GM12878 (cell line): ENCODE measurements at places on chromosomes 7 and 10. TPM values are rescaled to one million over a fixed set of nuclear protein-coding genes. Genes with fewer than 3 reads are reported as not detected.

GRCh38 chr7:155931396-155932085 is 119.3 kb upstream of the SHH start:
- no peak for DNase-seq

GRCh38 chr7:117458977-117459583 is 20.7 kb upstream of the CFTR start:
- DNase-seq: no peak

FGFR2 gene
- not detected in 2 replicates for polyA plus RNA-seq

AKR1C3 gene
- polyA plus RNA-seq: not detected in 2 replicates

DNA sequence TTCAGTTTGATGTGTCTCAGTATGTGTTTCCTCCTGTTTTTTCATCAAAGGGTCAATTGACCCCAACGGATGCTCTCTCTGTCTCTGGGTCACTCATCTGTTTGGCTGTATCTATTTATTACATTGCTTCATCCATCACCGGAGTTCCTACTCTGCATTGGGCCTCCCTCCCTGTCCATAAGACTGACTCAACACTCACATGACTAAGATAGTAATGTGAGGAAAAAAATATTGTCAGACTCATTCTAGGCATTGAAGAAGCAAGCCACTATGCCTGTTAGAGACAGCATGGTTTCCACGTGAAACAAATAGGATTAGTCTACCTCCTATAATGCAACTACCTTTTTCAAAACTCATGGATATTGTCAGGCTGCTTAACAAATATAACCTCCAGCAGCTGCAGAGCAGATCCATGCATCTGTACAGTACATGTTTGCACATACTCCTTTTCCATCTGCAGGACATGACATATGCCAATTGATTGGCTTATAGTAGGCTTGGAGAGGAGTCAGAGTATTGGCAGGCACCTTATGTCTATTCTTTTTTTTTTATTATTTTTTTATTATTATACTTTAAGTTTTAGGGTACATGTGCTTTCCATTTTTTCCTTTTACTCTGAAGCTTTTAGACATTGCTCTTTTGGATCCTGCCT is 275.2 kb downstream of the LRRTM3 start:
- no peak for DNase-seq

DNA sequence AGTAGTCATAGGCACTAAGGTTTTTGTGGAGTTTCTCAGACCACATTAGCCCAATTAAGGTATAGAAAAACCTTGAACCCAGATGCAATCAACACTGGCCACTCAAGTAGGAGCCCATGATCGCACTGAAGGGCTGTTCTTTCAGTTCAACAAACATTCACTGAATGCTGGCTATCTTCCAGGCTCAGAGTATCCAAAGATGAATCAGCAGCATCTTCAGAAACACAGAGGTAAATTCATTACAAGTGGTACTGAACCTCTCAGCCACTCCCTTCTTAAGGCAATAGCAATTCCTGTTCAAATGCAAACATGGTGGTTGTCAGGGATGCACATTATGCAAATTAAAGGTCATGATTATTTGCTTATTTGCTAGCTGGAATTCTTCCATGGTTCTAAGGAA is 17.1 kb downstream of the KCNK18 start:
- DNase-seq: no peak

CYP17A1 gene
- not detected in 2 replicates for polyA plus RNA-seq

DNA sequence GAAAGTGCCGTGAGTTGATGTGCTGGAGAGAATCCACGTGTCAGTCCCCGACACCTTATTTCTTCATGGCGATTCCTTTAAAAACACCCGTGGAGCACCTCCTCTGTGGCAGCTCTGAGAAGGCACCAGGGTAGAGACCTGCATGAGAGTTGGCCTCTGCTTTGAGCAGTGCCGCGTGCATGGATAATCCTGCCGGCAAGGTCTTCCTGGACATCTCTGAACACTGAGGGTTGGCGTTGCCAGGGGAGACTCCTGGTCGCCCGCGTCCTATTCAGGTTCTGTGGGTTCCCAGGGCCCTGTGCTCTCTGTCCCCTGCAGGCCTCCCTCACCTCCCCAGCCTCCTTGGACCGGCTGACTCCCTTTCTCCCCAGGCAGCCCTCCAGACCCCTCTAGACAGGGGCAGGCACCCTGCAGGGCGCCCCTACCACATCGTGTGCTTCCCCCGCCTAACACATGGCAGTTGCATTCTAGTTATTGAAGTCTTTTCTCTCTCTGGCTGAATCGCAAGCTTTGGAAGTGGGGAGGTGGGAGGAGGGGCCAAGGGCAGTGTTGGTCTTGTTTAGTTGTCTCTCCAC is 95.6 kb downstream of the MKI67 start:
- no peak for DNase-seq

- DNase-seq: no peak
Observed at GRCh38 chr7:137345799-137346449, 2.4 kb upstream of the PTN start.

CXCL12 gene
- 0.55 and 0.86 TPM in 2 replicates for polyA plus RNA-seq

GRID2IP gene
- polyA plus RNA-seq: not detected in 2 replicates

DNA sequence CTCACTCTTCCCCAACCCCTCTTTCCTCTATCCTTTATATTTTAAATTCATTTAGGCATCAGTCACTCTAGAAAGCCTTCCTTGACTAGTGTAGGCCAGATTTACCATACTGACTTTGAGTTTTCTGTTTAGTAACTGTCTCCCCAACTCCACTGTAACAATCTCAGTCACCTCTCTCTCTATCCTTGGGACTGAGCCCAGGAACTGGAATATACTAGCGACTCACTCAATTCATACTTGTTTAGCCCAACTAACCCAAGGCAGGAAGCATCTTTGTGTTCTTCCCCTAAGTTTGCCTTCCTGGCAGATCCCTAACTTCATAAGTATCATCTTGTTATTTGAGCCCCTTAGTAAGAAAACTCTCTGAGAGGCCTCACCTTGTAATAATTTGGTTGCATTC is 19.1 kb downstream of the PLCE1 start:
- no peak for DNase-seq

CCL26 gene
- polyA plus RNA-seq: not detected in 2 replicates

DNA sequence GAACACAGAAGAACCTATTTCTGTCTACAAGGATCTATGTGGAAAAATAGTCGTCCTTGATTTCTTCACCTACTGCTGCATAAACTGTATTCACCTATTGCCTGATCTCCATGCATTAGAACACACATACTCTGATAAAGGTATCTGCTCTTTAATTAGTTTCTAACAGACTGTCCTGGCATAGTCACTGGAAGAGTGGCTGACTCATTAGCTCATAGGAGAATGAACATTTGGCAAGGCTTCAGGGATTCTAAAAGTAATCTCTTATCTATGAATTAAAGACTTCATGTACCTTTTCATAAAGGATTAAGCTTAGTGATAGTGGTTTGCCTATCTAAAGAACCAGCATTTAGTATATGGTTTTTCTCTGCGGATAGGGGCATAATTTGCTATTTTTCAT is 4.1 kb downstream of the NHLRC2 start:
- no peak for DNase-seq

ZNF425 gene
- 1.6 and 1.8 TPM in 2 replicates for polyA plus RNA-seq

PAX4 gene
- not detected in 2 replicates for polyA plus RNA-seq

- no peak for DNase-seq
Observed at GRCh38 chr7:102814025-102814471, 65.2 kb downstream of the FAM185A start.

BBS9 gene
- 2.3 and 4.8 TPM in 2 replicates for polyA plus RNA-seq

SPACDR gene
- 0.57 and 0.71 TPM in 2 replicates for polyA plus RNA-seq

LRRC4 gene
- 0.15 TPM in 1 of 2 replicates, not detected in the other for polyA plus RNA-seq

SLC37A3 gene
- 5.8 and 10.5 TPM in 2 replicates for polyA plus RNA-seq

GRCh38 chr10:80945264-80945880 is 407.7 kb downstream of the SH2D4B start:
- DNase-seq: no peak

- DNase-seq: no peak
Observed at GRCh38 chr7:138164804-138165203, 88.5 kb downstream of the AKR1D1 start.

CRHR2 gene
- polyA plus RNA-seq: not detected in 2 replicates

- no peak for DNase-seq
Observed at GRCh38 chr10:96721207-96721572, 876 bp upstream of the PIK3AP1 start.

ENTPD7 gene
- polyA plus RNA-seq: 3.7 and 5.2 TPM in 2 replicates

GRCh38 chr7:47386273-47386835 is 195.6 kb downstream of the TNS3 start:
- no peak for DNase-seq

PDK4 gene
- polyA plus RNA-seq: not detected in 2 replicates

- DNase-seq: no peak
Observed at GRCh38 chr10:102612964-102613275, 31.4 kb upstream of the TRIM8 start.

- DNase-seq: no peak
Observed at GRCh38 chr10:88254091-88254490, 329.0 kb downstream of the RNLS start.

LAMB1 gene
- polyA plus RNA-seq: 1.3 and 1.6 TPM in 2 replicates

SEC23IP gene
- polyA plus RNA-seq: 65.2 and 79.2 TPM in 2 replicates

ACTA2 gene
- polyA plus RNA-seq: 78.2 and 78.4 TPM in 2 replicates

OR6B1 gene
- not detected in 2 replicates for polyA plus RNA-seq

DNA sequence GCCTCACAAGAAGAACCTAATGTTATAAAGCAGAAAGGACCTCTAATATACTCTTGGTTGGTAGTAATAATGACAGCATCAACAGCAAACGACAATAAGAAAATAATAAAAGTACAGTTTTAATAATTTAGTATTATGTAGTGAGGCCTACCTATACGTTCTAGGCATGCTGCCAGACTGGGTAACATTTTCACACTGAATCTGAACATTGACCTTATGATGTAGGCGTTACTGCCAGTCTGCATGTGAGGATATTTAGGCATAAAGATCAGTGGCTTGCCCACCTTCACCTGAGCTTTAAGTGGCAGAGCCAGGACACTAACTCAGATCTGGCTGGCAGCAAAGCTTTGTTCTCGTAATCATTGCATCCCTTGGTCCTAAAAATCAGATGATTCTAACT is 2.5 kb downstream of the FGL2 start:
- DNase-seq: no peak

GRCh38 chr10:90167174-90168064 is 466.0 kb downstream of the KIF20B start:
- peak; percentile 12 for DNase-seq

PON1 gene
- not detected in 2 replicates for polyA plus RNA-seq

- DNase-seq: no peak
Observed at GRCh38 chr7:6554848-6555247, 3.6 kb upstream of the GRID2IP start.

FBXO24 gene
- polyA plus RNA-seq: 0.85 TPM in 1 of 2 replicates, not detected in the other

GRCh38 chr10:124211921-124212320 is 118.5 kb upstream of the CHST15 start:
- DNase-seq: no peak

GRCh38 chr10:133528845-133529575 is 1.8 kb downstream of the CYP2E1 start:
- no peak for DNase-seq

- DNase-seq: no peak
Observed at GRCh38 chr7:125061776-125062397, 132.3 kb upstream of the POT1 start.

GRCh38 chr7:114949231-114949630 is 27.3 kb downstream of the MDFIC start:
- DNase-seq: no peak

DNA sequence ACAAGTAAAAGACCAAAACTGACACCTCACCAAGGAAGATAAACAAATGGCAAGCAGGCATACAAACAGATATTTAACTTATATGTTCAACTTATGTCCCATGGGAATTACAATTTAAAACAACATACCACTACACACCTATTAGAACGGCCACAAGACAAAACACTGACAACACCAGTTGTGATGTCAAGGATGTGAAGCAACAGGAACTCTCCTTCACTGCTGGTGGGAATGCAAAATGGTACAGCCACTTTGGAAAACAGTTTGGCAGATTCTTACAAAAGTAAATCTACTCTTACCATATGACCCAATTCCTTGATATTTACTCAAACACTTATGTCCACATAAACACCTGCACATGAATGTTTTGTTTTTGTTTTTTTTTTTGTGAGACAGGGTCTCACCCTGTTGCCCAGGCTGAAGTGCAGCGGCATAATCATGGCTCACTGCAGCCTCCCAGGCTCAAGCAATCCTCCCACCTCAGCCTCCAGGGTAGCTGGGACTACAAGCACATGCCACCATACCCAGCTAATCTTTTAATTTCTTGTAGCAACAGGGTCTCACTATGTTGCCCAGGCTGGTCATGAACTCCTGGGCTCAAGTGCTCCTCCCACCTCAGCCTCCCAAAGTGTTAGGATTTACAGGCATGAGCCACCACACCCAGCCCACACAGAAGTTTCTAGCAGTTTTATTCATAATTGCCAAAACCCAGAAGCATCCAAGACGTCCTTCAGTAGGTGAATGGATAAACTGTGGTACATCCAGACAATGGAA is 27.3 kb downstream of the HERC4 start:
- no peak for DNase-seq

DNA sequence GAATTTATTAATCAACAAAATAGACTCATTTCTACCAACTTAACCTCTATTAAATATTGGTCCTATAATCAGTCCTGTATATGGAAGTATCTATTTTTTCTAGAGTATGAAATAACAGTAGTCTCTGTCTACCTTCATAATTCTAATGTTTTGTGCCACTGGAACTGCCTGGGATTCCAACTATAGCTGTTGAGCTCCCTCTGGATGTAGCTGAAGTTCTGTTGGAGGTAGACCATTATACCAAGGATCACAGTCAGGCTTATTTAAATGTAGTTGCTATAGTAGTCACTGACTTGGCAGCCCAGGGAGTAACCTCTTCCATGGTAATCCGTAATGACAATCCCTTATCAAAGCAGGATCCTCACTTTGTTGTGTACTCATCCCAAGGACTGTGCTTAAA is 48.5 kb upstream of the PHYHIPL start:
- no peak for DNase-seq

DNA sequence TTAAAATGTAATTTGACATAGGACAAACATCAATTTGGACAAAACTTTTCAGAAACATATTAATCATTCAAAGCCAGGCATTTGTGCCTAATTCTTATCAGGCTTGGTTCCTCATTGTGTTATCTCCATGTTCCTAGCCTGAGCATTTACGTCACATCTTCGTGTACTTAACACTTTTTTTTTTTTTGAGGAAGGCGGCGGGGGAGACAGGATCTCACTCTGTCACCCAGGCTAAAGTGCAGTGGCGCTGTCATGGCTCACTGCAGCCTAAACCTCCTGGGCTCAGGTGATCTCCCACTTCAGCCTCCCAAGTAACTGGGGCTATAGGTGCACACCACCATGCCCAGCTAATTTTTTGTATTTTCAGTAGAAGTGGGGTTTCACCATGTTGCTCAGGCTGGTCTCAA is 19.8 kb downstream of the HNRNPA2B1 start:
- DNase-seq: no peak

HKDC1 gene
- not detected in 2 replicates for polyA plus RNA-seq

ODAD2 gene
- polyA plus RNA-seq: not detected in 2 replicates

DNA sequence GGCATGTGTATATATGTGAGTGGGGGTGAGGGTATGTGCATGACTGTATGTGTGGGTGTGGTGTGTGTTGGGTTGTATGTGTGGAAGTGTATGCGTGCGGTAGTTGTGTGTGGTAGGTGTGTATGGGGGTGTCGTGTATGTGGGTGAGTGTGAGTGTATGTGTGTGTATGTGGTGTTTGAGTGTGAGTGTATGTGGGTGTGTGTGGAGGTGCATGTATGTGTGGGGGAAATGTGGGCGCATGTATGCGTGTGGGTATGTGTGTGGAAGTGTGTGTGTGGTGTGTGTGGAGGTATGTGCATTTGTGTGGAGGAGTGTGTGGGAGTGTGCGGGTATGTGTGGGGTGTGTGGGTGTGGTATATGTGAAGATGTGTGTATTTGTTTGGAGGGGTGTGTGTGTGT is 269.5 kb downstream of the GPR158 start:
- DNase-seq: no peak

OGDHL gene
- 0.37 and 0.46 TPM in 2 replicates for polyA plus RNA-seq

MMRN2 gene
- not detected in 2 replicates for polyA plus RNA-seq

PIK3CG gene
- 3.3 and 3.6 TPM in 2 replicates for polyA plus RNA-seq
